Thoracic aorta (tissue), 2 donors: ENCODE measurements at places on chromosomes 6 and 20.

DNA sequence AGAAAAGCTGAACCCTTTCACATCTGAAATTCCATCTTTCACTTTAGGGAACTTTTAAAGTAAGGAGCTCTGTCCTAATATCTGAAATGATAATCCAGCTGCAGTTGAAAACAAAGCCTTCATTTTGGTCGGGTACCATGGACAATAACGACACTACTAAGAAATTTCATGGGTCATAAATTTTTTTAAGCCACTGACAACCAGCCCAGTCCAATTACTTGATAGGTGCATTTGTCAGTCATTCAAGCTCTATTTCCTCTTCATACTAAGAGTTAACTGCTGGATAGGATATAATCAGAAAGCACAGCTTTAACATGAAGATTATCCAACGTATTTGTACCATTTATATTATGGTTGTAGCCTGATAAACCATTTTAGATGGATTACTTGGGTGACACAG, 52.5 kb downstream of the MMUT start:
- DNase-seq: no peak

GRCh38 chr6:6512711-6513110, 75.8 kb upstream of the LY86 start:
- no peak for DNase-seq

DNA sequence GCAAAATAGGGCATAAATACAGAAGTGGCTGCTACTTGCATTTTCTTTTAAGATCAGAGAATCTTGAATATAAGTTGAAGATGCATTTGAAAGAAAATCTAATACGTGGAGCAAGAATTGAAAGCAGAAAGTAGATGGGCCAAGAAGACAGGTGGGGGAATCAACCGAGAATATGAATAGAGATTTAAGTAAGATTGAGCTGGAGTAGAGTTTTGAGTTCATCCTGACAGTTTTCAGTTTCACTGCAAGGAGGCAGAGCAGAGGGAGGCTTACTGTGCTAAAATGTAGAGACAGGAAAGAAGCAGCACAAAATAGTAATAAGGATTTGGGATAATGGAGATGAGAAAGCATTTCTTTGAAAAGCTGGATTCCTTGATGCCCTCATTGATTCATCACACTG, 214.5 kb downstream of the GJA1 start:
- no peak for DNase-seq

- no peak for DNase-seq
Measured at GRCh38 chr6:167796192-167796981, 30.3 kb upstream of the AFDN start.

DNA sequence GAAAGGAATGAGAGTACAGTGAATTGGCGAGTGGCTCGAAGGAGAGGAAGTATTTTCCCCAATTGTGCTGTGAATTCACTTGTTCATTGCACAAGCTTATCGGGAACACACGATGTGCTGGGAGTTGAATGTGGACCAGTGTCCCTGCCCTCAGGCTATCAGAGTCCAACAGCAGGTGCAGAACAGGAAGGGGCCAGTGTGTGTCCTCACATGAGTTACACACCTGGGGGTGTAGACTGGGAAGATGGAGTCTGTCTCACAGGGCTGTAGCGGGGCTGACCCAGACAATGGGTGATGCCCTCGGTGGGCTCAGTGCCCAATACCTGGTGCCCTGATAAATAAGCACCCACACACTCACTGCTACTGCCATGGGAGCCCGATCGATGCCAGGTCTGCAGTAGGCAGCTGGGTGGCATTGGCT, 14.4 kb downstream of the DUSP22 start:
- DNase-seq: no peak

DNA sequence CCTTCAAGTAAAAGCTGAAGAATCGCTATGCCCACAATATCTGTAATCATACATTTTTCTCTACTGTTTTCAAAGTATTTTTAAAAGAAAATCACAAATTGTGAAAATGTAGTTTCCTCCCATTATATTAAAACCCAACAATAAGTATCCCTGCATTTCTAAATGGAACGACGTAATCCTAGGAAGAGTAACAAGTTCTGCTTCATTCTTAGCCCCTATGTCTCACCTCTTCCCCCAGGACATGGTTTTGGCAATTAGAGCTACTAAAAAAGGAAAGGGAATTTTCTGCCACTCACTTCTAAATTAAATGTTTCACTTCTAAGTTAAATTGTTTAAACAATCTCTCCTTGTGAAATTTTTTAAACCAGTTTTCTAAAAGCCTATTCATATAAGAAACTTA, 47.4 kb downstream of the TBPL1 start:
- DNase-seq: no peak

DNA sequence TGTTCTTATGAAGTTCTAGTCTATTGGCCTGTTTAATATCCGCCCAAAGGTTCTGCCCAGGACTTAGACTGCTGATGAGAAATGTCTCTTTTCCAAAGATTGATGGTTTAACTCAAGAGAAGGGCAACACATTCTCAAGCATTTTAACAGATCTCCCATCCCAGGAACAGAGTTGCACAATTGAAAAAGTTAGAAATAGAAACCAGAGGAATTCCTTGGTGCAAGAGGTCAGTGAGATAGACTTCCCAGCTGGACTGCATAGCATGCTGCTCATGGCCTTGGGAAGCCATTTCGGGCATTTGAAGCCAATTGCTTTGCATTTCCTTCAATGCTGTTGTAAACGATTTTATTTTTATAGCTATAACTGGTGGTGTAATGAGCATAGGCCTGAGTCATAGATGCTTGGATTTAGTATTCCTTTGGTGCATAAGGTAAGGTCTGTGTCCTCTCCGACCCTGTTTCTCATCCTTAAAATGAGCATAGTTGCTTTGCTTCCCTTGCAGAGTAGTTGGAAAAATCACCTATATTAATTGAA, 292.2 kb upstream of the JAG1 start:
- no peak for DNase-seq

GRCh38 chr20:37297066-37297736, 7.7 kb downstream of the MANBAL start:
- no peak for DNase-seq

GRCh38 chr6:154251116-154251515, 105.5 kb downstream of the IPCEF1 start:
- no peak for DNase-seq

DNA sequence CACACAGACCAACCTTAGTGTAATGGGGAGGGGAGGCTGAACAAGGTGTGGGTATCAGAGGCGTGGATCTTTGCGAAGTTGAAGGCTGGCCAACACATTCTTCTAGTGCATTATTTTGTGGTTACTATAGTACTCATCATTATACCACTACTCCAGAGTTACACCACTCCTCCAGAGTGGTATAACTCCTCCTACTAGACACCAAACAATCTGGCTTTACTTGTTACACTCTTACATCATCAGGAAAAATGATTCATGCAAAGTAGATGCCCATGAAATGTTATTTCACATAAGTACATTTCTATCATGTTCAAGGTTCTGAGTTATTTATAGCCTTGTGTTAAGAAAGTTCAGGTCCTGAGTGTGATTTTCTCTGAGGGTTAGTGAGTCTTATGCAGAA, 443.1 kb upstream of the OPRM1 start:
- no peak for DNase-seq

GRCh38 chr6:15804164-15805154, 141.6 kb upstream of the DTNBP1 start:
- DNase-seq: no peak

DNA sequence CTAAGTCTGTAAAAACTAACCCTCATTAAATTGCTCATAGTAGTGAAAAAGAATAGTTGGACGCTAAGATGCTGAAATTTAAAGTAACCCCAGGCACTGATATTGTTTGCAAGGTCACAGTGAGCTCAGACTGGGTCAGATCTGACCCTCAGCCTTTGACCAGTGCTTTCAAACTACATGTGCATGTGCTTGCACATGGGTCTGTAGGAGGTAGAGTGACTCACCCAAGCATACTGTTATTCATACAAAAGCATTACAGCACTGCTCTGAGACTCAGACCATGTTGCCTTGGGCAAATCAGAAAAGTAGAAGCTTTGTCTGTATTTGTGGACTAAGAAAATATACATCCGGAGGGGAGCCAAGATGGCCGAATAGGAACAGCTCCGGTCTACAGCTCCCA, 326.4 kb upstream of the MARCKS start:
- no peak for DNase-seq

DNA sequence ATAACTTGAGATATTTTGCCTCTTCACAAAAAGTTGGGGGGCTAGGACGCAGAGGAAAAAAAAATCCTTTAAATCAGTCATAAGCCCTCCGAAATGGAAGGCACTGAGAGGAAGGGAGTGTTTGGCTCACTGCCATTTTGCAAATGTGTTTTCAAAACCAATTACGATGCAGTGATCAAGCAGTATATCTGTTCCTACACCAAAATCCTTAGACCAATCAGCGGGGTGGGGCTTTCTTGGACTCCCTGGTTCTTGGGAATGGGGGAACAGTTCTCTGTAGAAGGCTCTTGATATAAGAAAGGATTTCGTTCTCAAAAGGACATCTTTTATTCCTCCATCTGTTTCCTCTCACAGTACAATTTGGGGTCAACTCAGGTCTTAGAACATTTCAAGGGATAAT, 478.6 kb upstream of the JARID2 start:
- DNase-seq: no peak

GRCh38 chr6:109454496-109455436, 806 bp downstream of the MICAL1 start:
- no peak for DNase-seq

GRCh38 chr20:10093087-10093591, 58.4 kb downstream of the ANKEF1 start:
- DNase-seq: no peak

- no peak for DNase-seq
Measured at GRCh38 chr6:156809034-156809433, 31.9 kb downstream of the ARID1B start.

GRCh38 chr6:53031281-53031680, 33.9 kb upstream of the FBXO9 start:
- no peak for DNase-seq

GRCh38 chr6:151376440-151376839, 14.9 kb downstream of the ZBTB2 start:
- no peak for DNase-seq

DNA sequence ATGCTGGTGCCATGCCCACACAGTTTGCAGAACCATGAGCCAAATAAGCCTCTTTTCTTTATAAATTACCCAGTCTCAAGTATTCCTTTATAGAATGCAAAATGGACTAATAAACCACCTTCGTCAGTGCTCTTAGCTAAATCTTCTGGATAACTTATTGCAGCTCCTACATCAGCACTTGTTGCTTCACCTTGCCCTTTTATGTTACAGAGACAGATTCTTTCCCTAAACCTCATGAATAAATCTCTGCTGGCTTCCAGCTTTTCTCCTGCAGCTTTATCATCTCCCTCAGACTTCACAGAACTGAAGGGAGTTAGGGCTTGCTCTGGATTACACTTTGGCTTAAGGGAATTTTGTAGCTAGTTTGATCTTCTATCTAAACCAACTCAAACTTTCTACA, 22.6 kb downstream of the NUP153 start:
- DNase-seq: no peak

GRCh38 chr6:168721571-168721970, 280.6 kb downstream of the SMOC2 start:
- no peak for DNase-seq

- no peak for DNase-seq
Measured at GRCh38 chr20:13875265-13875811, 90.5 kb downstream of the NDUFAF5 start.

- no peak for DNase-seq
Measured at GRCh38 chr6:96522465-96523009, 931 bp downstream of the UFL1 start.

DNA sequence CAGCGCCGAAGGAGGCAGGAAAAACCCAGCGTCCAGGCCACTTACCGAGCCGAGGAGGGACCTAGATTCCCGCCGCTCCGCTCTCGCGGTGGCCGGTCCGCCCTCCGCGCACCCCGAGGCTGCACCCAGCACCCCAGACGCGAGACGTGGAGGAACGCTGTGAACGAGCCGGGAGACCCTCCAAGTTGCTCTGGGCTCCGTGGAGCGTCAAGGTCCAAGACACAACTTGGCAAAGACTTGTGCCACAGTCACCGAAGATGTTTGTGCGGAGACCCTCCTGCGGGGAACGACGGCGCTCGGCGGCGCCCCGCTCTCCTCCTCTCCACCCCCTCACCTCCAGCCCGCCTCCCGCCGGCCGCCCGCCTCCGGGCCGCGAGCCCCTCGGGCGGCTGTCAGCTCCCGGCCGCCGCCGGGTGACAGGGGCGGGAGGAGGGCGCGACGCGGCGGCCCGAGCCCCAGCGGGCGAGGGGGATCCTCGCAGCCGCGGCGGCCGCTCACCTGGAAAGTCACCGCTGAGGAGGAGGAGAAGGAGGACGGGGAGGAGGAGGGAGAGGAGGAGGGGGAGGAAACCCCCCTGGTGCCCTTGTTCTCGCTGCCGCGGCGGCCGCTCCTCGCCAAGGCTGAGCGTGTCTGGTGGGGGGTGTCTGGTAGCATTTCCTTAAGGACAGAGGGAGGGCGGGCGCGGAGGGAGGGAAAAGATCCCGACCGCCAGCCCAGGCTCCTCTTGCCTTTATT, 637 bp upstream of the HIVEP2 start:
- DNase-seq: no peak

DNA sequence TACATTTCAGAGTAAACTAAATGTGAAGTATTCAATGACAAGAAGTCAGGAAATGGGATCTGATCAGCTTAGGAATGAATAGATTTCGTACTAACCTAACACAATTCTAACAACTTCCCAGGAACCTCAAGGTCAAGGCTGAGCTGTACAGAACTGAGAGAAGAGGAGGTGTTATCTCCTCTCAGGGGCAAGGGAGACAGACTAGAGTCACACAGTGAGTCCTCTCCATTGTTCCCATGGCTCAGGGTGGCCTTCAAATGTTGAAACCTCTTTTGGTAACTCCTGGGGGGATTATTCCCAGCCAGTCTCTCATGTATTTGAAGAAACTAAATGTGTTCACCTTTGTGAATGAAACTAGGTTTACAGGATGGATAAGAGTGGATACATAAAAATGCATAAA, 27.7 kb downstream of the ELOVL2 start:
- DNase-seq: no peak

GRCh38 chr6:137254966-137255365, 35.8 kb upstream of the IFNGR1 start:
- no peak for DNase-seq

DNA sequence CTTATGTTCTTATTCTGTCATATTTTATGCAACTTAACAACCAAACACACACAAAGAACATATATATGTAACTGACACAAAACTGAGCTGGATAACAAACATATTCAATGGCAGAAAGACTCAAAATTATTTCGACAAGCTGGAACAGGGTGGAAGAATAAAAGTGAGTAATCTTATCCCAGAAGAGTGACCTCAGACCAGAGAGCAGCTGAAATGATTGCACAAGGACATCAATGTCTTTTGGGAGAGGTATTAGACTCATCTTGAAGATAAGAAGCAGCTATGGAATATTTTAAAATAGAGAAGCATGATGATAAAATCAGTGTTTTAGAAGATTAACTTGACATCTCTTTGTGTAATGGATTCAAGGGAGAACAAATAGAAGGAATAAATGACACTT, 191.6 kb upstream of the PRDM1 start:
- DNase-seq: no peak

DNA sequence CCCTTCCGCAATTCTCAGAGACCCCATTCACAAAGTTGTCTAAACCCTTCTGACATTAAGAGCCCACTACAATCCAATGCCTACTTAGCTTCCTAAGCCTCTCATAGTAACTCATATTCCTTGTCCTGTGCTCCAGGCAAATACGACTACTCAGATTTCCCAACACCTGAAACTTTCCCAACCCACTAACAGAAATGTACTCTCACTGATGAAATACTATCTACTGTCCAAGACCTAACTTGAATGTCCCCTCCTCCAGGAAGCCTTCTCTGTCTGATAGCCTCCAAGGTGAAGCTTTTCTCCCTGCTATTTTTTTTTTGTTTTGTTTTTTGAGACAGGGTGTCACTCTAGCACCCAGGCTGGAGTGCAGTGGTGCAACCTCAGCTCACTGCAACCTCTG, 30.4 kb downstream of the GPLD1 start:
- DNase-seq: no peak
